NCI-H2081 treated with DMSO at 0.1 percent for 48 hours (cell line): ENCODE measurements at places on chromosomes 3 and 15.

DNA sequence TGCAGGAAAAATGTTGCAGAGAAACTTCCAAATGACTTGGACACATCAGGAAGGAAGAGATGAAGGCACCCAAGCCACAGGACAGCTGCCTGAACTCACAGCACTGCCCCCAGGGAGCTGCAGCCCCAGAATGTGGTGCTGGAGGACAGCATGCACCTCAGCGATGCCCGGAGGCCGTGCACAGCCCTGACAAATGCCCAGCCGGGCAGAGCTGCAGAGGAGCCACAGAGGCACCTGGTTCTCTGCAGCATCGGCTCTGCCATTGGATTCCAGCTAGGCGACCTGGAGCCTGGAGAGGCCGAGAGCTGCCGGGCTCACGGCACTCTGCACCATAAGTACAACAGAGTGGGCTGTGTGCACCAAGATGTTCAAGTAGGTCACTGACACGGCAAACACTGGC lies 97.5 kb downstream of the OCA2 start:
- DNase-seq: no peak

GRCh38 chr3:182911782-182912111 lies 68.6 kb downstream of the DCUN1D1 start:
- no peak for DNase-seq

GRCh38 chr3:177190756-177191681 lies 6.3 kb downstream of the TBL1XR1 start:
- DNase-seq: no peak

GRCh38 chr15:67240235-67241131 lies 14.0 kb downstream of the AAGAB start:
- DNase-seq: no peak
